SK-N-SH (cell line): ENCODE measurements at places on chromosomes 6 and 20. TPM values are rescaled to one million over a fixed set of nuclear protein-coding genes. Genes with fewer than 3 reads are reported as not detected.

DNA sequence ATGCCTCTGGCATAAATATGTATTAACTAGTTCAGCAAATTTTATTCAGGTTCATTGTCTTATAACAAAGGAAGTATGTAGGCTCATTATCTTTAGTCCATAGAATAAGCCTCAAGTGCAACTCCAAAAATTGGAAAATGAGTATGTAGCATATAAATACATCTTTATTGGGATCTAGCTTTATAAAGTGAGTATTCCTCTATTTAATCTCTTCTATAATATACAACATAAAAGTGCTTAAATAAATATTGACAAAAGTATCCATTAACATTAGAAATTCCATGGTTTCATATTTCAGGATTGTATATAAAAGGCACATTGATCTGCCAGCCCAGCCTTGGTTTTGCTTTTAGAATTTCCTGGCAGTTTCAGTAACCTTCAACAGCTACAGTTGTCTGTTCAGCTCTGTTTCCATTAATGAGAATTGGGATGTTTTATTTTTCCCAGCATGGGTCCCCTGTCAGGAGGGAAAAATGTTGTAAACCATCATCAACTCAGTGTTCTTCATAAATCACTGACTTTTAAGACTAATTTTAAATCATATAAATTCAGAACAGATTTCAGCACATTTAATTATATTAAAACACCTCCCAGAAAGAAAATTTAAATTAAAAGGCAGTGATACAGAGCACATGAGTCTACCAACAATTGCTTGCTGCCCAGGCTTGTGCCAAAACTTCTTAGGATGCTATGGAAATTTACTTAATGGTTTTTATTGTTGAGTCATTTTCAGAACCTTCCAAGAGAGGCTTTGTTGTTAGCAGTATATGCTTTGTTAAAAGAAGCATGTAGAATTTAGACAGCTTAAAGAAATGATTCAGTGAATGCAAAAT, 119.7 kb downstream of the ADGRG6 start:
- peaks cover 48% of the 10 kb centered on the region for H3K36me3 ChIP-seq
- DNase-seq: no peak
- no peaks in the 10 kb centered on the region for H3K4me1 ChIP-seq
- no peak overlapping the region for H3K4me3 ChIP-seq
- H3K27me3 ChIP-seq: no peaks in the 10 kb centered on the region

DNA sequence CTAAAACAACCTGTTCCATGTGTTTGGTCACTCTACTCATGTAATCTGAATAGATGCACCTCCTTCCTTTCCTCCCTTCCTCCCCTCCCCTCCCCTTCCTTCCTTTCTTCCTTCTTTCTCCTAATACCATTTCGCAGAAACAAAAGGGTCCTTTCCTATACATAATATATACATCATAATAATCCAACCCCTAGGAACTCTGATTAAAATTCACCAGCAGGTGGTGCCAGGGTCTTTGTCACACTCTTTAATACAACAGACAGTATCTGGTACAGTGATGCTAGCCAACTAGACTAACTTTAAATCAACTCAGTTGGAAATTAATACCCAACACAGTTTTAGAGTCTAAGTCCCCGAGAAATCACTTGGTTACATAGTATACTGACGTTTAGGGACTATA, 181.2 kb upstream of the SHLD1 start:
- H3K27me3 ChIP-seq: no peaks in the 10 kb centered on the region
- peaks cover 79% of the 10 kb centered on the region for H3K36me3 ChIP-seq
- H3K27ac ChIP-seq: no peak overlapping the region
- no peak overlapping the region for H3K4me3 ChIP-seq

DNA sequence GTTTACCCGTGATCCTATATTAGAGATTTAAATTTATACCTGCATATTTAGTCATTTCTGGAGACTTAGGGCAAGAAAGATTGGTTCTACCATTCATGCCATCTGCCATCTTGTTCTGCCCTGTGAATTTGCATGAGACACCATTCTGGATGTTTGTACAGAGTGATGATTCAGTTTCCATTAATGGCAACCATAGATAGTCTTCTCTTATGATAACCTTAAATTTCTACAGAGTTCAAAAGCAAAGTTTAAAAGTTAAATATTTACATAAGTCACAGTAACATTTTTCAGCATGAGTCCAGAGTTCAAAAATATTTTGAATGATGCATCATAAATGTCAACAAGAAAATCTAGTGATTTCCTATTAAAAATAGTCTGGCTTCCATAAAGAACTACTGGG, 23.2 kb downstream of the PLCB1 start:
- peak overlapping the region; percentile 70 for H3K27ac ChIP-seq
- DNase-seq: no peak
- H3K27me3 ChIP-seq: no peaks in the 10 kb centered on the region
- no peak overlapping the region for H3K4me3 ChIP-seq
- H3K36me3 ChIP-seq: peaks cover 3% of the 10 kb centered on the region; the same call in 1 of the 2 replicates

RIPOR2 gene
- 0.05 TPM in 2 replicates for polyA plus RNA-seq

GRCh38 chr6:72825315-72825911, 203.5 kb downstream of the KCNQ5 start:
- no peak overlapping the region for H3K4me3 ChIP-seq
- H3K36me3 ChIP-seq: no peaks in the 10 kb centered on the region
- no peak overlapping the region for H3K27ac ChIP-seq
- no peaks in the 10 kb centered on the region for H3K27me3 ChIP-seq

SIGLEC1 gene
- polyA plus RNA-seq: not detected in 2 replicates

DNA sequence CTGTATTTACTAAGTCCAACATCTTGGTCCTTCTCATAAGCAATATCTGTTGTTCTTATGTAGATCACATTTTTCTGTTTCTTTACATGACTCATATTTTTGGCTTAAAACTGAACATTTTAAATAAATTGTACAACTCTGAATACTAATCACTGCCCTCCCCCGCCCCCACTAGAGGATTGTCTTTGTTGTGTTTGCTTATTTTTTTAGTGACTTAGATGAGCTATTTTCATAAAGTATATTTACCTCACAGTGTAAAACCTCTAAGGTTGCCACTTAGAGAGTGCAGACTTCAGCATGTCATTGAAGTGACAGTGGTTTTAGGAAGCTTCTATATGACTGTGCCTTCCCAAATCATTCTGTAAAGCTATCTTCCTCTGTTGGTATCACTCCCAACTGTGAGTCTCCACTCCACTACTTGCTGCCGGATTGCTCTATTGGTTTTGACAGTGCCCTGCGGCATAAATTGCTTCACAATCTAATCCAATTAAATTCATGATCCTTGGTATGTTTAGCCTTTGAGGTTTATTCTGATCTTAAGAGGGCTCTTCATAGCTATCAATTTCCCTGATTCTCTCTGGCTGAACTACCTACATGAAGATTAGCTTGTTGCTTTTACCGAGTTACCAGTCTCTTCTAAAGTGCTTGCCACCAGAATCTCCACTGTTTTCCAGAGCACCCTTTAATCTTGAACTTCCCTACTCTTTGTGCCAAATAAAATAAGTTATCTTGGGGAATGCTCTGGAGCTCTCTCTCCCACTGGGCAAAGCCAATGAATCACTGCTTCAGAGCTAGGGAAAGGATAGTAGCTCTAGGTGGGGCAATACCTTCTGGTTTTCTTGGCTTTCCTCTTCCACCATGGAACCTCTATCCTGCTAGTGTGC, 33.0 kb downstream of the SPTLC3 start:
- no peaks in the 10 kb centered on the region for H3K36me3 ChIP-seq
- no peak overlapping the region for H3K27ac ChIP-seq
- no peak for DNase-seq
- no peaks in the 10 kb centered on the region for H3K27me3 ChIP-seq
- H3K4me1 ChIP-seq: no peaks in the 10 kb centered on the region
- no peak overlapping the region for H3K4me3 ChIP-seq

DNA sequence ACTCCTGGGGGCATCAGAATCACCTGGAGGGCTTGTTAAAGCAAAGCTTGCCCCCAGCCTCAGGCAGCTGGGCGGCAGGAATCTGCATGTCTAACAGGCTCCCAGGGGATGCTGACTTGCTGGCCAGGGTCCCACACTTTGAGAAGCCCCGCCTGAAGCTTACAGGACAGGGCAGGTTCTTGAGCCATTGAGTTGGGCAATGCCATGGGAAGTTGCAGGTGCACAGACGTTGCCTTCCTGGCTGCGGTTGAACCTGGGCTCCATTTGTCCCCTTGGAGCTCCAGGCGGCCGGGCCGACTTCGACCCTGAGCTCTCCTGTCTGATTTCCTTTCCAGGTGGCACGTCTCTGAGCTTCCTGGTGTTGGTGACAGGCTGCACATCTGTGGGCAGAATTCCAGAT, 46.8 kb downstream of the SYNJ2 start:
- H3K36me3 ChIP-seq: peaks cover 18% of the 10 kb centered on the region
- no peak for DNase-seq
